ENCODE measurements at places on chromosomes 7 and 10.

DNA sequence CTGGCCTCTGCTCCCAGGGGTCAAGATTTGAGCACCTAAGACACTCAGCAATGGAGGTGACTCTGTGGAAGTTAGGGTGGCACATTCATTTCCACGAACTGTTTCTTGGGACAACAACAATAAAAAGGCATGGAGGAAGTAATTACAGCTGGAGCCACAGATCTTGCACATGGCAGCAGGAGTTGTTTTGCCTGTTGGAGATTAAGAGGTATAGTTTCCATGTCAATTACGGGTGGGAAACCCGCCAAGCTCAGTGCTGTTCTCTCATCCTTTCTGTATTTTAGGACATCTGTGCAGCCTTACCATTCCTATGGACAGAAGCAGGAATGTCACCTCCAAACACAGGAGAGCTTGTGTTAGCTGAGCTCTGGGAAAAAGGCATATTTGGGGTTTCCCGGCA, 201.2 kb downstream of the SNX10 start:
- DNase-seq = no peak

GRCh38 chr10:50582766-50583762, 40.7 kb downstream of the SGMS1 start:
- no peak for DNase-seq

DNA sequence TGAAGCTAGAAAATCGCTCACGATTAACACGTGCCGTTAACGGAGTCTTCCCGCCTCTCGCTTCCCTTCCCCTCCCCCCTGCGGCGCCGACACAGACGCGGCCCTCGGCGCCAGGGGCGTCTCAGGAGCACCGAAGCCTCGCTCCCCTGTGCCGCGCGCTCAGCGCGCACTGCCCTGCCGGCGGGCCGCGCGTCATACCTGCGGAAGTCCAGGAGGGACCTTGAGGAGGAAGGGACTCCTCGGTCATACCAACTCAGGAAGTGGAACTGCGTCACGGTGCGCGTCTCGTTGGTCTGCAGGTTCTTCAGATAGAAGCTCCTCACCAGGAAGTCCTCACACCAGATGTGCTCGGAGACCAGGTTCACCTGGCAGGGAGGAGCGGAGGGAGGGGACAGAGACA, 239.6 kb downstream of the DNAJB6 start:
- DNase-seq = peak; percentile 13

- no peak for DNase-seq
These were observed 8.4 kb upstream of the PVRIG start for GRCh38 chr7:100211342-100211780.

- no peak for DNase-seq
These were observed 188.5 kb downstream of the ZMYND11 start for GRCh38 chr10:323651-324293.

- no peak for DNase-seq
These were observed 4.1 kb downstream of the FHIP2A start for GRCh38 chr10:114825513-114826253.

Measured in stimulated activated CD4-positive, alpha-beta T cell treated with anti-CD3 and anti-CD28 coated beads, Interleukin-1b, Interleukin-23, amount 100 ng/mL, for 1 hour (primary cell).